ENCODE measurements at places on chromosomes 1 and 21.

- no peak for DNase-seq
Measured at GRCh38 chr21:46029186-46029924, 47.8 kb downstream of the COL6A1 start.

- no peak for DNase-seq
Measured at GRCh38 chr1:14245954-14246353, 352.5 kb upstream of the KAZN start.

GRCh38 chr1:204419064-204419403 is 7.4 kb upstream of the PPP1R15B start:
- DNase-seq: no peak

- DNase-seq: no peak
Measured at GRCh38 chr1:187848321-187848720, 1019.6 kb downstream of the PLA2G4A start.

- no peak for DNase-seq
Measured at GRCh38 chr1:3842912-3843311, 14.1 kb downstream of the CEP104 start.

- no peak for DNase-seq
Measured at GRCh38 chr1:118487091-118487490, 302.1 kb upstream of the SPAG17 start.

DNA sequence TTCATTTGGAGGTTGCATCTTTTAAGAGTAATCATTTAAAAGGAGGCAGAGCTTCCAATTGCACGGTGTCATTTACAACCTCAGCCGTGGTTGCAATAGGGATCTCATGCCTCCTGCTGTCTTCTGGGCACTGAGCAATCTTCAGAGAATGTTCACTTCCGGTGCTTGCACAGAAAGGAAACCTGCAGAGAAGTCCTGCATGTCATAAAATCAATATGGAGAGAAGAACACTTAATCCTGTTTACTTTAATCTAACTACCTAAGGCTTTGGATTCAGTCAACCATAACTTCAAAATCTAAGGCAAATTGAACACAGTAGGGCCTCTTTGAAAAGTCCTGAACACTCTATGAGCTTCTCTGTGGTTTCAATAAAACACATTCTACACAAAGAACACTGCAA is 11.3 kb upstream of the MAP10 start:
- no peak for DNase-seq

DNA sequence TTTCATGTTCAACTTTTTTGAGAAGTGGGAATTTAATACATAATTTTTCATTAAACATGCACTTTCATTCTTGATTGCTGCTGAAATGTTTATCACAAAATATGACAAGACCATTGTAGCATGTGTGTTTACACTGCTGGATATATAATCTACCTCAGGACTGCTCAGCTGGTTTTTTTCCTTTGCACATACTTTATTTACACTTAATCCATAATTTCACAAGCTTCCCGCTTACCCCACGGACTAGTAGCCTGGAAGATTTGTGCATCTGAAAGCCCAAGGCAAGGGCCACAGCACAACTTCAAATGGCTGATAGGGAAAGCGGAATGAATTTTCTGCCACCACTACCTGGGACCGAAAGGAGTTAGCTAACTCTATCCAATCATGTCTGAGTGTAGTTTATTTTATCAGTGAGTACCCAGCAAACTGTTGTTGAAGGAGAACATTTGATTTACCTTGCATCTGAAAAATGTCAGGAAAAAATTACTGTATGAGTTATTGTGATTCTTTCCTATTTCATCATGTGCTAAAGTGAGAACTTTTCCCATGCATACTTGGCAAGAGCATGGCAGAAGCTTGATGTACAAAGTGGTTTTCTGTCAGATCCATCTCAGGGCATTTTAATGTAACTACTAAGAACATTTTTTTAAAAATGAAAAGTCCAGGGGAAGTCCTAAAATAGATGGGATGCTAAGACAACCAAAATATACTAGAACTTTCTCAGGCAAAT is 558.2 kb upstream of the USP24 start:
- no peak for DNase-seq

DNA sequence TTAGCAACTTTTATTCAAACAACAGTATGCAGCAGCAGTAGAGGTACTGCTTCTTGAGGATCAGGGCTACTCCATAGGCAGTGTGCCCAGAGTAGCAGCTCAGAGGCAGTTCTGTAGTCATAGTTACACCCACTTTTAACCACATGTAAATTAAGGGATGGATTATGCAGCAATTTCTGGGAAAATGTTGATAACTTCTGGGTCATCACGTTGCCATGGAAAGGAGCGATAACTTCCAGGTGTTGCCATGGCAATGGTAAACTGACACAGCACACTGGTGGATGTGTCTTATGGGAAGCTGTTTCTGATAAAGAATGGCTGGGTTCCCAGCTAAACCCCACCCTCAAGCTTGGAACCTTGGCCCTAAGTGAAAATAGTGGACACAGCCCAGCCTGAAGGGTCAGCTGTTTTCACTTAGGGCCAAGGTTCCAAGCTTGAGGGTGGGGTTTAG is 29.0 kb upstream of the PLA2G2A start:
- DNase-seq: no peak

DNA sequence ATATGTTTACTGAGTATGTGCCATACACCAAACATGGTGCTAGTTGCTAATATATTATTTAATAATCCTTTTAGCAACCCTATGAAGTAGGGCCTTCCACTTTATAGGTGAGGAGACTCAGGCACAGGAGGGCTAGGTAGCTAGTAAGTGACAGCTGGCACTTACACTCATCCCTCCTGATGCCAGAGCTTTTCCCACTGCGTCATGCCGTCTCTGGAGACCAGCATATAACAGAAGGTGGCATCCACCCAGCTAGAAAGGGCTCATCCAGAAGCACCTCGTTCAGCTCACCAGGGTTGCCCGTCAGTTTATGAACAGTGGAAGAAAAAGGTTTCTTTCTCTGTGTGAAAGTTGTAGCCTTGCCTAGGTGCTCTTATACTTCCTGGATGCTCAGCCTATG is 108.9 kb downstream of the NOS1AP start:
- DNase-seq: no peak

- DNase-seq: no peak
Measured at GRCh38 chr1:61372944-61373343, 290.6 kb downstream of the NFIA start.

All from thoracic aorta (tissue), 2 donors.